AG08396 (cell line): ENCODE measurements at places on chromosomes 7 and 10.

GRCh38 chr10:120042705-120043104 is 150.2 kb downstream of the SEC23IP start:
- no peak for DNase-seq

- no peak for DNase-seq
Observed at GRCh38 chr7:87475359-87476178, at the start of gene ABCB4. ABCB4 (minus strand) TSS chr7:87475680; CDS start chr7:87475465, 215 bp downstream.

- no peak for DNase-seq
Observed at GRCh38 chr10:51705774-51706173, 6.4 kb upstream of the CSTF2T start.

DNA sequence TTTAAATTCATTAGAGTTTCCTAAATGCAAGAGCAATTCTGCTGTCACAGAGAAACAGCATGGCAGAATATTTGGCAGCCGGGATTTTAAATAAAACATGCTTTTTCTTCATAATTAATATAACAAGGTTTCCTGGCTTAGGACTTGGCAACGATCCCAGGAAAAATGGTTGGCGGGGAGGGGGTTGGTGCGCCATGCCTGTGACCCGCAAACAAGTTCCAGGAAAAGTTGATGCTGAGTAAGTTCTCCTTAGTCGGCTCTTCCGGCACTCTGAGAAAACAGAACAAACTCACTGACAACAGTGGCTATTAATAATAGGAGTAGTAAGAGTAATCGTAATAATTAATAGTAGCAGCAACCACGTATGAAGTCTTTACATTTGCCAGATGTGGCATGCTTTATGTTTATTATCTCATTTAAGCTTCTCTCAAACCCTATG is 4.6 kb downstream of the HABP2 start:
- DNase-seq, result no peak

DNA sequence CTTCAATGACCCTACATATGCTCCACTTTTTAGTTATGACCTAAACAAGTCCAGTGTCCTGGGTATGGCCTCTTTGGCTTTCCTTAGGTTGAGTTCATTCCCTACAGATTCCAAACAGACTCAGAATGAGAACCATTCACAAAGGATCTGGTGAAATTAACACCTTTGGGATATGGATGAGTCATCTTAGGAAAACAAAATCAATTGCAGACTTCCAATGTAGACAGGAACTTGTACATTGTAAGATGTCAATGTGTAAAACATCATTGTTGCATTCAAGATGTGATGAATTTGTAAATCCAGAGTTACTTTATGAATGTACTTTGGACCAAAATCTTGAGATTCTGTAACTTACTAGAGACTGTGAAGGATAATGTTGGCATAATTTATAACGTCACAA is 43.4 kb upstream of the HECTD2 start:
- DNase-seq, result no peak

- DNase-seq, result no peak
Observed at GRCh38 chr7:23915236-23915635, 205.2 kb downstream of the STK31 start.

GRCh38 chr7:157727964-157728615 is 391.3 kb downstream of the DNAJB6 start:
- DNase-seq, result no peak

DNA sequence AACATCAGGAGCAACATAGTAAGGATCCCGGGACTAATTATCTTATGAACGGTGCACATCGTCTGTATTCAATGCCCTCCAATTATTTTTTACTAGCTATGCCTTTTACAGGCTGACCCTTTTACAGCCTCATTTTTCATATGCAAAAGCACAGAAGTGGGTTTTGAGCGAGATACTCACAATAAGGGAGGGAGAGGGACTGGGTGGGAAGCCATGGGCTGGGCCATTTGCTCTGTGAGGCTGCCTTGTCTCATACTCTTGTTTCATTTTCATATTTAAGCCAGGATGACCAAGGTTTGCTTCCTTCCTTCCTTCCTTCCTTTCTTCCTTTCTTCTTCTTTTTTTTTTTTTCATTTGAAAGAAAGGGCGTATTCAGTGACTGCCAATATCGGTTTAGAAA is 259.3 kb downstream of the TRIL start:
- no peak for DNase-seq

- DNase-seq, result peak; percentile 28
Observed at GRCh38 chr10:18312374-18313139, 172.3 kb downstream of the CACNB2 start.

- DNase-seq, result no peak
Observed at GRCh38 chr7:102455596-102455995, 9.1 kb downstream of the ALKBH4 start.

GRCh38 chr7:55878691-55879090 is 8.6 kb upstream of the ZNF713 start:
- no peak for DNase-seq

DNA sequence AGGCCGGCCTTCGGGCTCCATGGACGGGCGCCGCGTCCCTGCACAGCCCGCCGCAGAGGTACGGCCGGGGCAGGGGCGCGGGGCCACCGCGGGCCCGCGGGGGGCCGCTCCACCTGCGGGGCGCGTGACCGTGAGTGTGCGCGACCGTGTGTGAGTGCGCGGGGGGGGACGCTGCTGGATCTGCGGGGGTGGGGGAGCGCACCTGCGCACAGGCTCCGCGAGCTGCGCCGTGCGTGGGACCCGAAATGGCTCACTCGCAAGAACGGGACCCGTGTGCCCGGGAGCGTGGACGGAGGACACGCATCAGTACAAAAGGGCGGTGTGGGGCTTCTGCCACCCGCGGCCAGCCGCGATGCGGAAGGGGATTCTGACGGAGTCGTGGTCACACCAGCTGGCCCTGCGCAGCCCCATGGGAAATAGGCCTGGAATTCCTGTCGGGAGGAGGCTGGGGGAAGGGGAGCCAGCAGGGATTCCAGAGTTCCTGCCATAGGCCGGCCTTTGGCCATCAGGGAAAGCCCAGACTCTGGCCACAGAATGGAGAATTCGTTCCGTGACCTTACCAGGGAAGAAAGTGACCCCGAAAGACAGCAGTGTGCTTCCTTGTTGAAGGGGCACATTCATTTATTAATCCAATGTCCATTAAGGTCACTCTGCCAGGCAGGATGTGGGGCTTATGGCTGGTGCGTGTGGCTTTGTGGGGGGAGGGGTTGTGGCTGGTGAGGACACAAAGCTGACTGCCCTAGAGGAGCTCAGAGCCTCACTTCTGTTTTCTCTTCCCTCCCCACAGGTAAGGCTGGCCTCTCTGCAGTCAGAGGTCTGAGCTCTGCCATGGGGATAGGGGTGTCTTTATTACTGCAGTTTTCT is 494 bp downstream of the REPIN1 start:
- peak; percentile 86 for DNase-seq

GRCh38 chr10:49276596-49276995 is 22.4 kb upstream of the C10orf71 start:
- no peak for DNase-seq

- no peak for DNase-seq
Observed at GRCh38 chr7:9557853-9558252, 1124.4 kb downstream of the NXPH1 start.

DNA sequence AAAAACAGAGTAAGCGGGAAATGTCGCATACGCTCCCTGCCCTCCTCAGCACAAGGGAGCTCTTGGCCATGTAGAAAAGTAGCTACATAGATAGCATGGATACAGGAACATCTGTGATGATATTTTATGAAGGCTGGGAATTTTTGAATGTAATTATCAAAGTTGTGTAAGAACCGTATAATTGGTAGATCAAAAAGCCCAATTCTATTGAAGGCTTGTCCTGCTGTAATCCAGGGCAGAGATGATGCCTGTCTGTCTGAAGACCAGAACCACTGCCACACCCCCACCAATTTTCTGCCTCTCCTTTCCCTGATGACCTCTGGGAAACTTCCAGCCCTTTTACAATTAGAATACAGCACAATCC is 51.4 kb downstream of the ZRANB1 start:
- DNase-seq, result no peak

- DNase-seq, result no peak
Observed at GRCh38 chr7:129159539-129159938, 15.0 kb downstream of the TSPAN33 start.

DNA sequence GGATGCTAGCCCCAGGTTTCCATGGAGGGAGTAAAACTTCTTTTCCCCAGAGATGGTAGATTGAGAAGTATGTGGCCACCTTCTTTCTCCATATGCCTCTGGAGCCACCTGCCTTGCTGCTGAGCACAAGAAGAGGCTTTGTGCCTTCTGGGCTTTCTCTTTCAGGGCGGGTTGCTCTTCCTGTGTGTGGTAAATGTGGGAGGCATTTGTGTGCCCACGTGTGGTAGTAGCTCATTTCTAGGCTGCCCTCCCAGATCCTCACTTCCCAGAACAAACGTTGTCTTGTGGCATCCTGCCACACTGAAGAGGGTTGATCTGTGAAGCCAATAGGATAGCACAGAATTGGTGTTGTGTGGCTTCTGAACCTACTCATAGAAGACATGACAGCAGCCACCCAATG is 342.0 kb upstream of the PODXL start:
- DNase-seq, result no peak

- DNase-seq, result no peak
Observed at GRCh38 chr10:114718374-114718773, 60.3 kb upstream of the ABLIM1 start.

DNA sequence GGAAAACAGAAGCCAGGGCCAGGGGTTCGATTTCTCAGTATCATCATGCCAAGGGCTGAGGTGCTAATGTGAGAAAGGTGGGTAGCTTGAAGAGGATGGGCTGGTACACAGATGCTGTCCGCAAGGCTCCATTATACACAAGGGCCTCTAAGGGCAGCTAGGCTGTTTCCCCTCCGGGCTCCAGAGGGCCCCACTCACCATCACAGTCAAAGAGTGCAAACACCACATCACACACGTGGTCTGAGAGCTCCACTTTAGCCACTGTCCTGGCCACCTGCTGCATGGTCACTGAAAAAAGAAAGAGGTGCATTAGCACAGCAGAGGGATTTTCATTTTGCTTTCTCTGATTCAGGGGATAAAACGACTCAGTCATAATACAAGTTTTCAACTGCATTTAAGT is 20.9 kb upstream of the DNAJB12 start:
- DNase-seq, result peak; percentile 19
